NCI-H2171 treated with DMSO at 0.1 percent for 48 hours (cell line): ENCODE measurements at places on chromosomes 5 and 9.

GRCh38 chr9:967436-967835 lies 9.0 kb upstream of the DMRT3 start:
- DNase-seq, result peak; percentile 39

DNA sequence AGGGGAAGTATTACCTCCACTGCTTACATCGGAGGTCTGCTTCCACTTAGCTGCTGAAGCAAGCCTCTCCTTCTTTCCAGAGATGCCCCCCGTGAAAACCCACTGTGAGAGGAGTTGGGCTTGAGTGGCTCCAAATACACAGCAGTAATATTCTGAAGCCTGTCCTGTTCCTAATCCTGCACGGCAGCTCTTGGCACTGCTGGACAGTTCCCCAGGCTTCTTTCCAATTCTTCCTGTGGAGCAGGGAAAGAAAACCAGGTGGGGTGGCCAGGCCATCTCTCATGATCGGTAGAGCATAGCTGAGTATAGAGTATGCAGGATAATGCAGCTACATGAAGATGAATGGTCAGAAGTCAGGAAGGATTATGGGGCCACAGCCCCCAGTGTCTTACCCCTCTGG lies 335.3 kb downstream of the MARCHF11 start:
- no peak for DNase-seq

- peak; percentile 100 for DNase-seq
Observed at GRCh38 chr9:79026316-79026715, 545.4 kb upstream of the TLE4 start.

- DNase-seq, result no peak
Observed at GRCh38 chr9:9819886-9820285, 792.9 kb downstream of the PTPRD start.

DNA sequence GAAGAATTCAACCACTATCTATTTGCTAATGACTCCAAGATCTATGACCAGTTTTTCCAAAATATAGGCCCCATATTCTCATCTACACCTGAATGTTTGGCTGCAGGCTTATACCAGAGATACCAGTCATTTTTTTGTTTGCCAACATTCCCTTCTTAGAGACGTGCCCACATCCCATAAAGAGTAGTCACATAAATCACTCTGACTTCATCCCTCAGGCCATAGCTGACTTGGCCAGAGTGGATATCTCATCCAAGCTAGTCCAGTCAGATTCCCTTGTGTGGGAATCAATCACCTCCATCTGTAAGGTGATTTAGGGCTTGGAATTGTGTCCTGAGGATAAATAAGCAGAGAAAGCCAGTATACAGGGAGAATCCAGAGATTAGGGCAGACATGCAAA lies 124.3 kb upstream of the SLC24A2 start:
- no peak for DNase-seq

GRCh38 chr5:163566678-163567077 lies 61.3 kb downstream of the MAT2B start:
- no peak for DNase-seq

DNA sequence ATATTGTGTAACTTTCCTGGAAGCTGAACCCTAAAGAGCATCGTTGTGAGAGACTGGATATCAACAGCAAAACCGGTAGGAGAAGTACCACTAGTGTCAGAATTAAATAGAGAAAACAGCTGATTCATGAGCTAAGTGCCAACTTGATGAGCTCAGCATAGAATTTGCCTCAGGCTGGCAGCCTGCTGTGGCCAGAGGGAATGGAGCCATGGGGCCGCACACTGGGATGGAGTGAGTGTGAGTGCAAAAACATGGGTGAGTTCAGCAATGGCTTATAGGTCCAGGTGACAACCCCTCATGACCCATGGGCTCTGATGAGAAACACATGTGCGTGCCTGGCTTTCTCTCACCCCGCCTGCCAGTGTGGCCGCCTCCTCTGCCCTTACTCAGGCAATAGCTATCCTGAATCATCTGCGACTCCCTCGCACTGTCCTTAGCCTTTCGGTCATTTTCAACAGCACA lies 25.4 kb downstream of the ADAMTS16 start:
- DNase-seq, result no peak

- no peak for DNase-seq
Observed at GRCh38 chr5:82564963-82565362, 286.8 kb upstream of the RPS23 start.

- DNase-seq, result no peak
Observed at GRCh38 chr5:134604908-134605307, 27.7 kb downstream of the SAR1B start.

- no peak for DNase-seq
Observed at GRCh38 chr9:4081956-4082355, 217.9 kb downstream of the GLIS3 start.

- DNase-seq, result no peak
Observed at GRCh38 chr9:26657958-26658357, 234.6 kb downstream of the CAAP1 start.

DNA sequence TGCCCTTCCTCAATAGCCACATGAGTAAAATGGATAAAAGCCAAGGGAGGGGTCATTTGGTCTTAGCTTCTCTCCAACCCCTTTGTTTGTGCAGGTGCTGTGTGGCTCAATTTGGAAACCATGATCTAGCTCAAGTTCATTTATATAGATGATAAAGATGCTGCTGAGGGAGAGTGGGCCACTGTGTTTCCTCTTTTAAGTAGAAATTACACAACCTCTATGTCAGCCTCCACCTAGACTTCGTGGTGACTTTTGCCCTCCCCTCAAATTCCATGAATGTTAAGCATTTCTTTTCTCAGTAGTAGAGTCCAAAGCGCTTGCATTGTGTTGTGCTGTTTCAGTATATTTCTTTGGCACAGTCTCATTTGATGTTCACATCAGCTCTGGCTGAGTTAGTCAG lies 241.4 kb downstream of the ARHGAP26 start:
- DNase-seq, result no peak
